ENCODE measurements at places on chromosomes 1 and 21.
A peak's percentile ranks its signal among the peaks of the same experiment; 100 is the strongest.

GRCh38 chr1:44568128-44568900, 106.0 kb downstream of the TMEM53 start:
- no peak for DNase-seq

DNA sequence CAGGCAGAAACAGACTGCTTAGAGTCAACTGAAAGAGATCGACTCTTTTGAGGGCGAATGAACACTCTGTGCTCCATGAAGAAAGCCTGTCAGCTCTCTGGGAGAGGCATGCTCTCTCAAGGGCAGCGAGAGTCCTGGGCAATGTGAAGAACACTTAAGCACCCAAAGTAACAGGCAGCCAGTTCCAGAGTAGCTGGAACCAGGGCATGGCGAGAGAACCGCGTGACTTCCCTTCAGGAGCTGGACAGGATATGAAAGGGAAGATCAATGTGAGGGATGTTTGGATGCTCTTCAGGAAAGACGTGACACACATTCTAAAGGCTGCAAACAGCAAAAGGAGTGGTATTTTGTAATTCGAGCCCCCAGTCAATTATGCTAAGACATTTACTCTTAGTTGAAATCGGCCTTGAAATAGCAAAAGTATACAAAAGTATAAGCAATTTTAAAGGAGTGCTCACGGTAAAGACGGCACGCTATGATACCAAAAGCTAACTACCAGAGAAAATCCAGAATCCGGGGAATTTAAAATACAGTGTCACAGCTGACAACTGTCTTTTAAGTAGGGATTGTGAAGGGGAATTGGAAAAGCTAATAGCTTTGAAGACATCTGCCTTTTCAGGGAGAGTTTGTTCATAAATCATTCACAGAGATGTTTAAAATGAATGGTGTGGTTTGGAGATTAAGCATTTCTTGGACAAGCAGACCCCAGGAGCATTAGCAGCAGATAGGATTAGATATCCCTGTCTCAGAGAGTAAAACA, 20.8 kb downstream of the ADAMTS5 start:
- peak; percentile 11 for DNase-seq

DNA sequence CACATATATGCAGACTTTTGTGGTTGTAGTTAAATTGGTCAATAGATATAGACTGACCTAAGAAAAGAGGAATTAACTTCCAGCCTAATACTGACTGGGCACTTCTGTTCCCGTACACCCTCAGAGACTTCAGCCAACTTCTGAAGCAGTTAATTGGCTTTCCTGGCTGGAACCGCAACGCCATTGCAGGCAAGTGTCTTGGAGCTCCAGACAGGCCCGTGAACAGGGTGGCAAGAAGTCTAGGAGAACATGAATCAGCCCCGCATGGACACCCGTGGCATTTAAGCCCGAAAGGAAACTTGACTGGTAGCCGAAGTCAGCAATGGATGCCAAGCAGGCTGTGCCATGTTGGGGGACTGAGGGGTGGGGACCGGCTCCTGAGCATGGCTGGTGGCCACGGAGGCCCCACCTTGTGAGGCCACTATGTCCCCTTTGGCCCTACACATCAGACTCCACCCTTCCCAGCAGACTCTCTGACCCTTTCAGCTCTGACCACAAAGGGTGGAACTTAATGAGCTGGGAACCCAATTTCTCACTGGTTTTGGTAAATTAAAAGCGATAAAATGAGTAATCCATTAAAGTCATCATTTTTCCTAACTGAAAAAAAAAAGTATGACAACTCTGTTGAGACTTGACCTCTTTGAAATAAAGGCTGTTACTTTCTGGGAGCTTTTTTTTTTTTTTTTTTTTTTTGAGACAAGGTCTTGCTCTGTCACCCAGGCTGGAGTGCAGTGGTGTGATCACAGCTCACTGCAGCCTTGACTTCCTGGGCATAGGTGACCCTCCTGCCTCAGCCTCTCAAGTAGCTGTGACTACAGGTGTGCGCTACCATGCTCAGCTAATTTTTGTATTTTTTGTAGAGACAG, 54.1 kb downstream of the RUNX1 start:
- no peak for DNase-seq

DNA sequence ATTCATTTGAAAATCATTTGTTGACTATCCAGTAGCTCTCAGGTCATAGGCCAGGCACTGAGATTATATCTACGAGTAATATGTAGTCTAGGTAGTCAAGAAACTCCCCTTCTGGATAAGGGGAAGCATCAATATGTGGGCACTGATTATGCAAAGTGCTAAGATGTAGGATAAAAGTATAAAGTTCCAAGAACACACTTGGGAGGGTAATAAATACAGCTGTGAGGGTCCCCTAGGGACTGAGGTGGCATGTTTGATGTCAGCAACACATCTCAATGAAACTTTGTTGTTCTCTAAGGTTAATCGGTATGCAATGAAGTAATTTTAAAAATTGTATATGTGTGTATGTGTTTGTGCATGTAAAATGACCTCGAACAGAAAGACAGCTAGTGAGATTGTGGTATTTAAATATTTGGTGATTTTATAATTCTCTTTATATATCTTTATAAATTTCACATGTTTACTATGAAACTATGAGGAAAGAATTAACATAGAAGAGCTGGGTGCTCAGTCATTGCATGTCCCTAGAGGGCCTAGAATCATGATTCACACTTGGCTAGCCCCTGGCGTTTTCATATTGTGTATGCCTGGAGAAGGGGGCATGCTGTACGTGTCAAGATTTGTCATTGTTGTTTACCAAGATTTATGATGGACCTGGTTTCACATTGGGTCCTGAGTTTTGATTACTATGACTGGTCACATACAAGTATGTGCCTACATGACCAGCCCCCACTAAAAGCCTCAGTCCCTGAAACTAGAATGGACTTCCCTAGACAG, 140.1 kb upstream of the DUSP10 start:
- no peak for DNase-seq

DNA sequence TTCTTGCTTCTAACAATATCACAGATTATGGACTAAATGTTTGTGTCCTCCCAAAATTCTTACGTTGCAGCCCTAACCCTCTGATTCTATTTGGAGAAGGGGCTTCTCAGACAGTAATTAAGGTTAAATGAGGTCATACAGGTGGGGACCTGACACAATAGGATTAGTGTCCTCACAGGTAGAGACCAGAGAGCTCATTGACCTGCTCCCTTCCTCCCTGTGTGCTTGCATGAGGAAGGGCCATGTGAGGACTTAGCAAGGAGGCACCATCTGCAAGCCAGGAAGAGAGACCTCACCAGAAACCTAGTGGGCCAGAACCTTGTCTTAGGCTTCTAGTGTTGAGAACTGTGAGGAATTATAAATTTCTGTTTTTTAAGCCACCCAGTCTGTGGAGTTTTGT, 322.6 kb downstream of the SMYD3 start:
- DNase-seq: no peak

GRCh38 chr1:231684356-231685244, 58.0 kb downstream of the DISC1 start:
- DNase-seq: no peak

- DNase-seq: peak; percentile 83
Observed at GRCh38 chr21:39445321-39446269, at the start of gene LCA5L. Gene LCA5L (minus strand): TSS chr21:39445778. CDS start chr21:39428493, 17,285 bp downstream.

DNA sequence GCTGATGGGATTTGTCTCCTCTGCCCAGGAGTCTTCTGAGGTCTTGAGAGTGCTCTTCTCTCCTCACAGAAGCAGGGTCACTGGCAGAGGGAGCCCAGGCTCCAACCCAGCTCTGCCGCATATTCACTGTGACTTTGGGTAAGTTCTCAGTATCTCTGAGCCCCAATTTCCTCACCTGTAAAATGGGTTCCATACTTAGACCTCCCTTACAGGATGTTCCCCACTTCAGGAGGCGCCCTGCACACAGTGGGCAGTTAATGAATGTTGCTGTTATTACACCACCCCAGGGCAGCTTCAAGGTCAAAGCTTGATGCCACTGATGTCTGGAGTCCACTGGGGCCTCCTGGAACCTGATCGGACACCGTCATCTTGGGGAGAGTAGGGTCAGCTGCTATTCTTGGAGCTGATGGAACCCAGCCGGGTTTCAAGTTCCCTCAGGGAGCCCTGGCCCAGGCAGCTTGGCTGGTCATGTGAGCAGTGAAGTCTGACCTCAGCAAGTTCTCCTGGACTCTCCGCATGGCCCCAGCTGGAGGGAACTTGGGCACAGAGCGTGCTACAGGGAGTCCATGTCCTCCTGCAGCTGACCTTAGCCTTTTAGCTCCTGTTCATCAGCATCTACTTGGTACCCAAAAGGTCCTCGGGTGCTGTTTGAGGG, 21.8 kb downstream of the COA7 start:
- DNase-seq: peak; percentile 43

- peak; percentile 39 for DNase-seq
Observed at GRCh38 chr1:75615613-75616435, 4.9 kb upstream of the SLC44A5 start.

DNA sequence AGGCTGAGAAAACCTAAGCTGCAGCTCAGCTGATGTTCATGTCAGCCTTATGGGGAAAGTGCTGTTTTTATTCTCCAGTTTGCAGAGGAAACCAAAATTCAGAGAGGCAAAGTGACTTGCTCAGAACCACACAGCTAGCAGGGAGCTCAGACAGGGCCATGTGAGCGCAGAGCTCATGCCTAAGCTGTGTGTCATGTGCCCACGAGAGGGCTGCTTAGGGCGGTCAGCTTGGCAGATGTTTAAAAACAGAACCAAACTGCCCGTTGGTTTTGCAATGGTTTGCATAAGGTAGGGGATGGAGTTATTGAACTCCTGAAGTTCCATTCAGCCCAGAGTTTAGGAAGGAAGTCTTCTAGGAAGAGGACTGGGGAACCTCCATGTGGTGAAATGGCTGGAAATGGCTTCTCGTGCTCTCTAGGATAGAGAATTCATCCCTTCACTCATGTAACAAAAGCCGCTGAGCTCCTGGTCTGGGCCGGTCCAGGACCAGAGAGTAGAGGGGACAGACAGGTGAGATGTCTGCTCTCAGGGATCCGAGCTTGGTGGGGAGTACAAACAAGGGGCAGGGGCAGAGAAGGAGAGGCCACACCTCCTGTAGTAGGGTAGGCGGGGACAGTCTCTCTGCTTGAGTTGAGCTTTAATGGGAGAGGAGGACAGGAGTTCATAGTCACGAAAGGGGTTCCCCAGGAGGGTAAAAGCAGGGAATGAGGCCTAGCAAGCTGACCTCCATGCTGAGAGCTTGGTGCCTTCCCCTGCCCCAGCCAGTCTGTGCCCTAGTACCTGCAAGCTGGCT, 46.9 kb downstream of the ARHGEF10L start:
- DNase-seq: no peak

GRCh38 chr1:67556297-67556900, 126.2 kb upstream of the SERBP1 start:
- DNase-seq: no peak

DNA sequence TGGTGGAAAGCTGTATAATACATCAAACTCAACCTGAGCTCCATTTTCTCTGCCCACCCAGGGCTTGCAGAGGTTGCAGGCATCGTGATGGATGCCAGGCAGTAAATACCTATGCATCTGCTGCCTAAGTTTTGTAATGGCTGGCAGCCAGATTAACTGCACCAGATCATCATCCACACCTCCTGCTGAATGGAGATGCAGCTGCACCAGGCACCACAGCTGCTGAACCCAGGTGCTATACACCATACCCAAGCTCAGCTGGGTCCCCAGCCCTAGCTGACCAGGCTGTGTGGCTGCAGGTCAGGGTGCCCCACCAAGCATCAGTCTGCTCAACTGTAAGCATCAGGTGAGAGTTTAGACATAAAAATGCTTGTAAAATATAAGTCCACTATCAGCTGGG, 6.7 kb upstream of the SNAPIN start:
- no peak for DNase-seq

DNA sequence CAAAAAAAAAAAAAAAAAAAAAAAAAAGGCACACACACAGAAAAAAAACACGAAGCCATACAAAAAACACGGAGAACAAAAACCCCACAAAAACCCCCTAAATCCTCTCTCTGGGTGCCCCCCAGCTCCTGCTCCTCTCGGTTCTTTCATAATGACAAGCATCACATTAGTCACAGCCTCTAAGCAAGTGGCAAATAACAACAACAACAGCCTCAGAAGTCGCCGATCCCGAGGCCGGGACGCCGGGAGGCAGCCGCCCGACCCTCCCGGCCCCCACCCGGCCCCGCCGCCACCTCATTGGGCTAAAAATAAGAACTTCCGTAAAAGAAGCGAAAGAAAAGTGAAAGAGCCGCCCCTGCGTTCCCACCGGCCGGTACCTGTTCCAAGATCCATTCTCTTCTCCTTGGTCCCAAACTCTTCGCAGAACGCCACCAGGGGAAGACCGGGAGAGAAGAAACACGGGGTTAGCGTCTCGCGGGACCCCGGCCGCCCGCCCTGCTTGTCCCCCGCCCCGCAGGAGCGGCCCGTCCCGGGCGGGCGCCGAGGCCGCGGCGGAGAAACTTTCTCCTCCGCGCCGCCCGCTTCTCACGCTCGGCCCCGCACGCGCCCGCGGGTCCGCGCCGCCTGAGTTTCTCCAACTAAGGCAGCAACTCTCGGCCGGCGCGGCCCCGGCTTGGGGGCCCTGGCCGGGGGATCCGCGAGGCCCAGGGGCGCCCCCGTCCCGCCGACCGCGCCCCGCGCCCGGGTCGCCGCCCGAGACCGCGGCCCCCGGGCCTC, 102.8 kb downstream of the CASZ1 start:
- DNase-seq: no peak

- DNase-seq: no peak
Observed at GRCh38 chr1:29166291-29166878, 15.3 kb downstream of the SRSF4 start.

GRCh38 chr1:33256221-33256470, 146 bp upstream of the ZNF362 start:
- no peak for DNase-seq

DNA sequence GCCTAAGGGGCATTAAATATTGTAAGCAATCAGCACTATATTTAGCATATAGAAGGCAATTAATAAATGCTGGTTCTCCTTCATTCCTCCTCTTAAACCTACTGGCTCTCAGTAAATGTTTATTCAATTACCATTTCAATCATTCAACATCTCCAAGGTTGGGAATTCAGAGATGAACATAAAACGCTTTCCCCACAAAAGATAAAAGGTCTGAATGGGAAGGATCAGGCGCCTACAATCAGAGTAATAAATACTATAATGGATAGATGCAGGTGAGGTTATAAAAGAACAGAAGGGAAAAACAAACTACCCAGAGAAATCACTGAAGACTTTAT, 407 bp upstream of the KTI12 start:
- no peak for DNase-seq

DNA sequence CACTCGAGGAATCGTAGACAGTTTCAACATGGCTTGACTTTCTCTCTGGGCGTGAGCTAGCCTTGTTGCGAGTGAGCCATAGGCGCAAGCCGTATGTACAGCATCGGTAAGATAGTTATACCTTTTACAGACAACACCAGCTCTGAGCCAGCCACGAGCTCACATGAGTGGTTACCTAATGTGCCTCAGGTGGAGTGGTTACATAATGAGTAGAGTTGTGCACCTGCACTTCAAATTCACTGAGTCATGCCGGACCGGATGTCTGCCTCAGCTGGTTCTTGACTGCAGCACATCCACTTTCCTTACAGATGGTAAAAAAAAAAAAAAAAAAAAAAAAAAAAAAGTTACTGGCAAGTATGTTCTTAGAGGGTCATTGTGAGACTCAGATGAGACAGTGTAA, 360.4 kb upstream of the NR5A2 start:
- DNase-seq: no peak

DNA sequence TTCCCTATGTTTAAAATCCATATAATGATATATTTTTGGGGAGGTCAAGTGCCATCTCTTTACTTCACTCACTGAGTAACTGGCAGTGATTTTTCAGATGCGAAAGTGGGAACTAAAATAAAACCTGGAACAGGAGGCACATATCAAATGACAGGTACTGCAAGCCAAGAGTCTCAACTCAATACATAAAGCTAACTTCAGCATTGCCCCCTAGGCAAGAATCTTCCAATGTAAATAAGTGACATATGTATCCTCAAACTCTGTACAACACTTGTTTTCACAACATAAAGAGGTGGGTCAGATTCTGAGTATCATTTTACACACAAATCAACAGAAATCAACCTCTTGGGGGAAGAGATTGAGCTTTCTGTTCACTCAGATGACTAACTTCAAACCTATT, 18.1 kb downstream of the DCAF8 start:
- no peak for DNase-seq

Measured in hippocampal formation (tissue), 2 donors.